ENCODE measurements at places on chromosomes 7 and 10. TPM values are rescaled to one million over a fixed set of nuclear protein-coding genes. Genes with fewer than 3 reads are reported as not detected.

- H3K4me3 ChIP-seq = no peak overlapping the region
- H3K27me3 ChIP-seq = no peaks in the 10 kb centered on the region
- DNase-seq = no peak
- peaks cover 9% of the 10 kb centered on the region for H3K36me3 ChIP-seq
Observed at GRCh38 chr7:74505471-74506324, 52.0 kb downstream of the GTF2IRD1 start.

GRCh38 chr7:49324707-49325106, 400.4 kb downstream of the CDC14C start:
- peaks cover 5% of the 10 kb centered on the region for H3K4me1 ChIP-seq
- H3K4me3 ChIP-seq = no peak overlapping the region
- no peak for DNase-seq
- no peaks in the 10 kb centered on the region for H3K27me3 ChIP-seq
- no peak overlapping the region for H3K27ac ChIP-seq

DNA sequence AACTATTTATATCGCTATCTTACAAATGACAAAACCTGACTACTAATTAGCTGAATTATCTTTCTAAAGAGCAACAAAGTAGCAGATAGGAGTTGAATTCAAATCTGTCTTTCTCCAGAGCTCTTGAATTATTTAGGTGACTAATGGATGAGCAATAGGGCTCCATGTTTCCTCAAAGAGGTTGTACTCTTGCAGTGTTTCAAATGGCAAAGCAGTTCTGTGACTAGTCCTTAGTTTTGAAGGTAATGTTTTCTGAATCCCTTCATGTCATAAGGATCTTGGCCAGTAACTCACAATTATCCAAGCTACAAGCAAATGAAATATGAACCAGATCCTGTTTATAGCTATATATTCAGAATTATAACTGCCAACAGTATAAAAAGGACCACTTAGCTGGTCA, 999.7 kb downstream of the NRG3 start:
- no peaks in the 10 kb centered on the region for H3K36me3 ChIP-seq

- no peak overlapping the region for H3K4me3 ChIP-seq
- no peaks in the 10 kb centered on the region for H3K4me1 ChIP-seq
- H3K36me3 ChIP-seq = peaks cover 5% of the 10 kb centered on the region
- H3K27me3 ChIP-seq = peaks cover 12% of the 10 kb centered on the region
- no peak for DNase-seq
- no peak overlapping the region for H3K27ac ChIP-seq
Observed at GRCh38 chr10:70797840-70798239, 12.7 kb upstream of the TBATA start.

GRCh38 chr10:1057106-1057657, 997 bp downstream of the WDR37 start:
- no peaks in the 10 kb centered on the region for H3K27me3 ChIP-seq
- peak overlapping the region; percentile 95 for H3K4me3 ChIP-seq
- peak overlapping the region; percentile 88 for H3K27ac ChIP-seq
- peaks cover 8% of the 10 kb centered on the region for H3K36me3 ChIP-seq
- no peak for DNase-seq
- peaks cover 27% of the 10 kb centered on the region for H3K4me1 ChIP-seq

DNA sequence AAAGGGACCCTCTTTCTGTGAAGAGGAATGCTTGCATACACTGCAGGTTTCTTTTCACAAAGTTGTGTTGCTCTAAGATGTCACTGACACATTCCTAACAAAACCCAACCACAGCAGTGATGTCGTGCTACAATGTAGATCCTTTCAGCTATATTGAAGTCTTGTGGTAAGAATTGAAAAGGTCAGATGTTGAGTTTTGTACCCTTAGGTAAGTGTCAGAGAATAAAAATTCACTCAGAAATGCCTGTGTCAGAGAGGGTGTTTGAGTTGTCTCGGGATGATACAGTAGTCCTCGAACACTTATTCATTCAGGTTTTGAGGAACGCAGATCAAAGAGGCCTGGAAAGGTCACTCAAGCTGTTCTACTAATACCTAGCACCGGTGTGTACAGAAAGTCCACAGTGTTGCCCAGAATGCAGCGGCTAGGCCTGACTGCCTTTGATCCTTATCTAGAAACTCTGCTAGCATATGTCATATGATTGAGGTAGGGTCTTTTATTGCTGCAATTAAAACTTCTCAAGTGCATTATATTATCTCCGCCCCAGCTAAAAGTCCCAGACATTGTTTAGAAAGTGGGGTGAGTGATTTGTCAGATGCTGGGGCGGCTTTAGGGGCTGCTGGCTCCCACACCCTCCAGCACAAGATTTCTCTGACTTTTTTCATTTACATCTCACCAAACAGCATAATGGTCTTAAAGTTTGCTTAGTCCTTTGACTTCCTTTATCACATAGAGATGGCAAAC, 26.0 kb downstream of the RNF32 start:
- H3K36me3 ChIP-seq = peaks cover 19% of the 10 kb centered on the region
- H3K4me1 ChIP-seq = peaks cover 62% of the 10 kb centered on the region
- H3K27me3 ChIP-seq = no peaks in the 10 kb centered on the region
- no peak for DNase-seq

DNA sequence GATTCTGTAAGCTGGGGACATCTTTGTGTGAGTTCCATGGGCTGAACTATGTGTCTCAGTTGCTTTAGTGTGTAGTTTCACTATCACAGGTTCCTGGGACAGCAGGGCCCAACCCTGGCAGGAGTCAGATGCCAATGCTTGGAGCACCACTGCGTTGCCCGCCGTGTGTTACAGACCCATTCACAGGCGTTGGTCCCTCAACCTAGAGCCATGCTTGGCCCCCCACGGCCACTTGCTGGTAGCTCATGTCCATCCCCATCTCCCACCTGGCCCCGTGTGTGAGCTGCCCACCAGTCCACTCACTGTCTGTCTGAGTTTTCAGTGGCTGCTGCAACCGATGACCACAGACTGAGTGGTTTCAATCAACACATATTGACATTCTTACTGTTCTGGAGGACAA, 546.9 kb downstream of the TCERG1L start:
- no peaks in the 10 kb centered on the region for H3K4me1 ChIP-seq
- no peaks in the 10 kb centered on the region for H3K27me3 ChIP-seq
- no peak overlapping the region for H3K4me3 ChIP-seq
- no peaks in the 10 kb centered on the region for H3K36me3 ChIP-seq

DNA sequence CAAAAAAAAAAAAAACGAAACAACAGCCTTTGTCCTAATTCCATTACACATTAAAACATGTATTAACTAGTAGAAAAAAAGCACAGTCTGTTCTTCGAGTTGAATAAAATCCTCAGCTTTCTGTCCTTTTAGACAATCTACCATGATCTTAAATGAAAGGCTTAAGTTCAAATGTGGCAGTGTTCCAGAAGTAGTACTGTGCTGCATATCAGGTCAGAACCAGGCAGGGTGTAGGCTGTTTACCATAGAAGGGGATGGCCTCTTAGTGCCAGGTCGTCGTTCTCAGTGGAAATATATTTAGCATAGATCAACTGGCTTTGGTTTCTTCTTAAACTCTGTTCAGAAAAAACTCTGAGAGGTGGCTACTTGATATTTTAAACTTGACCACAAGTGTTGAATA, 612.0 kb downstream of the CNTNAP2 start:
- H3K27ac ChIP-seq = no peak overlapping the region
- DNase-seq = no peak
- H3K4me3 ChIP-seq = no peak overlapping the region
- no peaks in the 10 kb centered on the region for H3K36me3 ChIP-seq
- peaks cover 17% of the 10 kb centered on the region for H3K4me1 ChIP-seq

- no peak for DNase-seq
- no peak overlapping the region for H3K27ac ChIP-seq
- peaks cover 43% of the 10 kb centered on the region for H3K4me1 ChIP-seq
- H3K4me3 ChIP-seq = no peak overlapping the region
- no peaks in the 10 kb centered on the region for H3K27me3 ChIP-seq
Observed at GRCh38 chr7:77542409-77542808, 5.3 kb downstream of the PTPN12 start.

- no peak overlapping the region for H3K27ac ChIP-seq
- H3K4me3 ChIP-seq = no peak overlapping the region
- H3K4me1 ChIP-seq = peaks cover 5% of the 10 kb centered on the region
- no peaks in the 10 kb centered on the region for H3K36me3 ChIP-seq
- no peak for DNase-seq
- peaks cover 7% of the 10 kb centered on the region for H3K27me3 ChIP-seq
Observed at GRCh38 chr10:97810446-97810845, 38.6 kb upstream of the SFRP5 start.

GRCh38 chr10:47239211-47239610, 60.8 kb upstream of the GDF10 start:
- no peak overlapping the region for H3K4me3 ChIP-seq
- DNase-seq = no peak
- H3K27me3 ChIP-seq = peaks cover 17% of the 10 kb centered on the region
- no peak overlapping the region for H3K27ac ChIP-seq
- H3K36me3 ChIP-seq = no peaks in the 10 kb centered on the region

- peak overlapping the region; percentile 63 for H3K4me3 ChIP-seq
- peaks cover 21% of the 10 kb centered on the region for H3K36me3 ChIP-seq
- peaks cover 9% of the 10 kb centered on the region for H3K4me1 ChIP-seq
Observed at GRCh38 chr7:75995052-75995471, 667 bp upstream of the TMEM120A start.

DNA sequence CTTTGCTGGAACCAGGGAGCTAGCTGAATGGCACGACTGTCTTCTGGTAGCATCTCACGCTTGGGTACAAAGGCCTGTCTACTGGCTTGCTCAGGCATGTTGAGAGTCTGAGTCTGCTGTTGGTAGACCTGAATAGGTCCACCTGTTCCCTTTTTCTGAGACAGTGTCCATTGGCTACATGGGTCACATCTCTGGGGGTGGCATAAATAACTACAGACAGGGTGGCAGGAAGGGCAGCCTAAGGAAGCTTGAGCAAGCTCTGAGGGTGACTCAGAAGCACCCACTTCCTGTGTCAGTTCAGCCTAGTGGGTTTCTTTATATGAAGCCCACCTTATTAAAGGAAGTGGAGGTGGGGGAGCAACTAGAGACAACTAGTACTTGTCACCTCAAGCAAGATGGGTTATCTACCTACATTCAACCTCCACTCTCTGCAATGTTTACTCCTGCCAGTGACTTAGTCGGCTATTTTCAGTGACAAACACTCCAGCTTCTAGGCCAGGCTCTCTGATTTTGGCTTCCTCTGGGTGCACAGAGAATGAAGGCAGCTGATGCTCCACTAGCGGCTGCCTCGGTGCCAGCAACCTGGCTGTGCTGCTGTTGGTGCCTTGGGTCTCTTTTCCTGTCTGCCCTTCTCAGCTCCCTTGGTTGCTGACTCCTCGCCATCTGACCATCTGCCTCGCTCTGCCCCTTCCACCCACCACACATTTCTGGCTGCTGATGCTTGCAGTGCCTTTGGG, 5.7 kb upstream of the ZYX start:
- peaks cover 12% of the 10 kb centered on the region for H3K27me3 ChIP-seq
- no peak overlapping the region for H3K27ac ChIP-seq
- DNase-seq = no peak
- no peaks in the 10 kb centered on the region for H3K36me3 ChIP-seq
- peaks cover 17% of the 10 kb centered on the region for H3K4me1 ChIP-seq

GRCh38 chr10:8036506-8037198, 17.8 kb upstream of the GATA3 start:
- no peaks in the 10 kb centered on the region for H3K36me3 ChIP-seq
- peaks cover 4% of the 10 kb centered on the region for H3K4me1 ChIP-seq
- no peak overlapping the region for H3K4me3 ChIP-seq
- no peak overlapping the region for H3K27ac ChIP-seq

DNA sequence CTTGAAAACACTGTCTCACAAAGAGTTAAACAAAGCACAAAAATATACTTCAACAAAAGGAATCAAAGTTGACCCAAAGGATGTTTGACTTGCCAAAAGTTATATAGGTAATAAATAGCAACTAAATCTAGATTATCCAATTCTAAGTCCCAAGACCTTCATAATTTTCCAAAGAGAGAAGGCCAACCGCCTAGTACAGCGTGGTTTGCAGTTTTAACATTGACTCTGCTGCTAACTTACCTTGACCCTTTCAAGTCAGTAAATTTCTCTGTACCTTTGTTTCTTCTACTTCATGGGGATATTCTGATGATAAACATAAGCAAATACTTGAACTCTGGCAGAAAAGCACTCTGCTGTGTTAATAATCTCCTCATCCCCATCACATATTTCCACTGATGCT, 1.9 kb upstream of the GPR22 start:
- no peak overlapping the region for H3K27ac ChIP-seq
- no peak for DNase-seq
- H3K36me3 ChIP-seq = no peaks in the 10 kb centered on the region
- H3K4me3 ChIP-seq = no peak overlapping the region

The IGF2BP3 gene
- total RNA-seq = 96.9 TPM

The MNX1 gene
- total RNA-seq = 86.5 TPM

The PAPOLB gene
- total RNA-seq = 0.07 TPM

The NEUROD6 gene
- total RNA-seq = not detected

The CYP3A7 gene
- not detected for total RNA-seq

The IDI2 gene
- not detected for total RNA-seq

The CLCN1 gene
- 0.14 TPM for total RNA-seq

The FBXL13 gene
- total RNA-seq = 9.2 TPM

The SPDYE2 gene
- not detected for total RNA-seq

The SLC26A3 gene
- 2.0 TPM for total RNA-seq

The PDE1C gene
- total RNA-seq = 1.0 TPM

The FAM237B gene
- not detected for total RNA-seq

Data from progenitor cell of endocrine pancreas (in vitro differentiated cells).